Left renal pelvis (tissue), 4 donors: ENCODE measurements at places on chromosomes 11 and 22. TPM values are rescaled to one million over a fixed set of nuclear protein-coding genes. Genes with fewer than 3 reads are reported as not detected.

TUBA8 gene
- polyA plus RNA-seq: 3.2 TPM

LSP1 gene
- polyA plus RNA-seq: 5.2 TPM

CREB3L1 gene
- 73.2 TPM for polyA plus RNA-seq

B3GAT3 gene
- polyA plus RNA-seq: 27.2 TPM

SPA17 gene
- 24.4 TPM for polyA plus RNA-seq

ARHGEF17 gene
- polyA plus RNA-seq: 68.5 TPM

EXT2 gene
- polyA plus RNA-seq: 64.3 TPM

TECTA gene
- polyA plus RNA-seq: 2.5 TPM

USP2 gene
- 1.7 TPM for polyA plus RNA-seq

TMA7B gene
- polyA plus RNA-seq: not detected

MUC5AC gene
- polyA plus RNA-seq: 0.02 TPM

SERPIND1 gene
- polyA plus RNA-seq: 2.0 TPM

CHRNA10 gene
- polyA plus RNA-seq: 3.5 TPM

AIFM3 gene
- polyA plus RNA-seq: 1.2 TPM

IRAG1 gene
- 7.9 TPM for polyA plus RNA-seq

FXYD6 gene
- polyA plus RNA-seq: 132 TPM

PGM2L1 gene
- polyA plus RNA-seq: 3.1 TPM

TKFC gene
- 28.0 TPM for polyA plus RNA-seq

RASL10A gene
- 0.33 TPM for polyA plus RNA-seq

TBX10 gene
- not detected for polyA plus RNA-seq

RAG2 gene
- 0.65 TPM for polyA plus RNA-seq

OR2D2 gene
- not detected for polyA plus RNA-seq

DSCAML1 gene
- polyA plus RNA-seq: 1.1 TPM

BMAL1 gene
- 13.7 TPM for polyA plus RNA-seq

GAL3ST1 gene
- polyA plus RNA-seq: 0.79 TPM

FAM180B gene
- 0.34 TPM for polyA plus RNA-seq

NAALADL1 gene
- 28.5 TPM for polyA plus RNA-seq

CARD18 gene
- polyA plus RNA-seq: not detected

GVQW3 gene
- 10.2 TPM for polyA plus RNA-seq

RAG1 gene
- polyA plus RNA-seq: 3.2 TPM

TUG1 gene
- polyA plus RNA-seq: 216 TPM

CALCA gene
- polyA plus RNA-seq: 0.26 TPM

HEPN1 gene
- 0.92 TPM for polyA plus RNA-seq

PTGDR2 gene
- polyA plus RNA-seq: 0.24 TPM

PLAAT3 gene
- 11.7 TPM for polyA plus RNA-seq

OR8A1 gene
- polyA plus RNA-seq: not detected

AKIP1 gene
- 18.1 TPM for polyA plus RNA-seq
